Vagina (tissue), 2 donors: ENCODE measurements at places on chromosomes 5 and 9. TPM values are rescaled to one million over a fixed set of nuclear protein-coding genes. Genes with fewer than 3 reads are reported as not detected.

Gene KCNN2
- total RNA-seq = 3.4 TPM

Gene TMEM141
- 64.1 TPM for total RNA-seq

Gene FAM221B
- not detected for total RNA-seq

Gene SLC34A1
- total RNA-seq = not detected

Gene ORM2
- not detected for total RNA-seq

Gene ANKRD34B
- total RNA-seq = not detected

Gene FOXD4L6
- not detected for total RNA-seq

Gene RGS7BP
- 11.8 TPM for total RNA-seq

Gene EGFLAM
- 15.2 TPM for total RNA-seq

Gene BAAT
- not detected for total RNA-seq

Gene TTC33
- 12.8 TPM for total RNA-seq

Gene SPINK4
- not detected for total RNA-seq

Gene NXNL2
- 2.5 TPM for total RNA-seq

Gene TRIP13
- total RNA-seq = 3.7 TPM

Gene PCDHB8
- 0.25 TPM for total RNA-seq

Gene PCDH12
- total RNA-seq = 3.2 TPM

Gene SV2C
- 3.4 TPM for total RNA-seq

Gene CBY3
- total RNA-seq = not detected

Gene MARCOL
- not detected for total RNA-seq

Gene ACOT12
- total RNA-seq = not detected

Gene JMY
- 12.0 TPM for total RNA-seq

Gene RANBP3L
- 3.2 TPM for total RNA-seq
